ENCODE measurements at places on chromosomes 12 and 14.

GRCh38 chr12:28374556-28374955 lies 184.3 kb downstream of the CCDC91 start:
- no peak for DNase-seq

DNA sequence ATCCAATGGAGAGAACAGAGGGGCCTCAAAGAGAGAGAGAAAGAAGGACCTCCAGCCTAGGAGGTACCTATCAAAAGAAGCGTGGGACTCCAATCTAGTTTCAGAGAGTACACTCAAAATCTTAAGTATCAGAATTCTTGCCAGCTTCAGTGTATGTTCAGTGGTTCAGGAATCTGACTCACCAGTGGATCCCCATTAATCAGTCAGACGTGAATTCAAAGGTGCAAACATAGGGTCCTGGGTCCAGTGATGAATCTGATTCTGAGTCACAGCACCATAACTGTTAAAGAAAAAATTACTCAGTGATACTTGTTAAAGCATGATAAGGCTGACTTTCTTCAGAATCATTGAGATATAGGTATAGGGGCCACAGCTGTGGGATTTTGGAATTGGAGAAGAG lies 33.2 kb downstream of the ETNK1 start:
- DNase-seq = no peak

GRCh38 chr12:52838609-52839435 lies 4.7 kb upstream of the KRT79 start:
- no peak for DNase-seq

DNA sequence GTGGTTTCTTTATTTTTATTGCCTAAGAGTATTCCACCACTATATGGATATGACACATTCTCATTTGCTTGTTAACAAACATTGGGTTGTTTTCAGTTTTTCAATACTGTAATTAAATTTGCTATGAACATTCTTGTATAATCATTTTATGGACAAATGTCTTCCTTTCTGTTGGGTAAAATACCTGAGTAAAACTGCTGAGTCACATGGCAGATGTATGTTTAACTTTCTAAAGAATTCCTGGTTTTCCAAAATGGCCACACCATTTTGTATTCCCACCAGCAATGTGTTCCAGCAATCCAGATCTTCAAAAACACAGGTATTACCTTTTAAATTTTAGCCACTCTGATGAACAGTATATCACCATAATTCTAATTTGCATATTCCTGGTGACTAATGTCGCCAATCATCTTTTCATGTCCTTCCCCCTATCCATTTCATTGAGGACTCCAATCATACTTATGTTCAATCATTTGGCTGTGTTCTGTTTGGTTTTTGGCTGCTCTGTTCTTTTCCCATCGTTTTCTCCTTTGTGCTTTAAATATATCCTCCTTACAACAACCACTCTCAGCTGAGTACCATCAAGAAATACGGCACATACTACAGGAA lies 36.0 kb downstream of the CDK17 start:
- DNase-seq = no peak

GRCh38 chr14:63237791-63238190 lies 33.5 kb downstream of the RHOJ start:
- no peak for DNase-seq

DNA sequence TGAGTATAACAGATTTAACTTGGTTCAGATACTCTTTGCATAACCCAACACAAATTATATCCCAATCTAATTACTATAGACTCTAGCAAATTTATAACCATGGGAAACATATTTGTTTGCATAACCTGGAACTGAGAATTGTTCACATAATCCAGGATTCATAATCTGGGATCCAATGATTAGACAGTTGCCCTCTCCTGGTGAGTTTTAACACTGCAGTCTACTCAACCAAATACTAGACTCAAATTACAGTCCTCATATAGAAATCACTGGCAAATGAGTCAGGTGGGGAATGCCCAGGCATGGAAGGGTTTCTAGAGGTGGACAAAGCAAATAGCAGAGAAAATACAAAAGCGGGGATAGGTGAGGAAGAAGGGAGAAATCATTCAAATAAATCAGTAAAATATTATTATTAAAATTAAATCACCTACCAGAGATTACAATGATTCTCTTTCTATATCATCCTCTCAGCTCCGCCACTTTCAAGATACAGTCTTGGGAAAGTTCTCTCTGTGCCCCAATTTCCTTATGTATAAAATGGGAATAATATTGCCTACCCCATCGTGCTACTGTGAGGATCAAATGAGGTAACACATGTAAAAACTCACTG lies 9.4 kb downstream of the GCH1 start:
- peak; percentile 17 for DNase-seq

GRCh38 chr14:36454599-36455240 lies 65.3 kb downstream of the NKX2-1 start:
- no peak for DNase-seq

- no peak for DNase-seq
Observed at GRCh38 chr12:66739940-66740651, 61.2 kb upstream of the GRIP1 start.

DNA sequence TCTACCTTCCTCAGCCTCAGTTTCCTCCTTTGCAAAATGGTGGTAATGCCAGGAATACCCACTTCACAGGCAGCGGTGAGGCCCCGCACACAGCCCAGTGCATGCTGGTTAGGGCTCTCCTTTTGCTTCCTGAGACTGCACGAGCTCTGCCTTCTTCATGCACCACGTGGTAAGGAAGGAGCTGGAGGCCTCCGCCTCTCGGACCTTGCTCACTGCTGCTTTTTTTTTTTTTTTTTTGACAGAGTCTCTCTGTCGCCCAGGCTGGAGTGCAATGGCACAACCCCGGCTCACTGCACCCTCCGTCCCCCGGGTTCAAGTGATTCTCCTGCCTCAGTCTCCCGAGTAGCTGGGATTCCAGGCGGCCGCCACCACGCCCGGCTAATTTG lies 18.1 kb downstream of the TAMALIN start:
- peak; percentile 39 for DNase-seq

GRCh38 chr14:103315351-103315911 lies 18.6 kb upstream of the EIF5 start:
- DNase-seq = no peak

Measured in central memory CD4-positive, alpha-beta T cell (primary cell).